ENCODE measurements at places on chromosomes 12 and 14.

DNA sequence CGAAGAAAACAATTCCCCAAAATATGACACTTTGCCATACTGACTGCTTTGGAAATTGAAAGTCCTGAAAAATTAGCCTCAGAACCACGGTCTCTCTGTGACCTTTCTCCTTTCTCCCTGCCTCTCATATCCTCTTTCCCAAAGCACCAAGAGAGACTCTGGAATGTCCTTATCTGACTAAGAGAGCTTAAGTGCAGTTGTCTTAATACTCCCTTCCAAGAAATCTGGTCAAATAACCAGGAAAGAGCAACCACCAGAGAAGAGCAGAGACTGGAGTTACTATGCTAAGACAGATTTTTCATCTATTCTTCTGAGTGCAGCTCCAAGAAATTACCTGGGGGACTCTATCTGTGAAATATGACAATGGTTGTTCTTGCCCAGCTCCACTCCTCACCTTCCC, 10.5 kb upstream of the BTG1 start:
- no peak for DNase-seq

DNA sequence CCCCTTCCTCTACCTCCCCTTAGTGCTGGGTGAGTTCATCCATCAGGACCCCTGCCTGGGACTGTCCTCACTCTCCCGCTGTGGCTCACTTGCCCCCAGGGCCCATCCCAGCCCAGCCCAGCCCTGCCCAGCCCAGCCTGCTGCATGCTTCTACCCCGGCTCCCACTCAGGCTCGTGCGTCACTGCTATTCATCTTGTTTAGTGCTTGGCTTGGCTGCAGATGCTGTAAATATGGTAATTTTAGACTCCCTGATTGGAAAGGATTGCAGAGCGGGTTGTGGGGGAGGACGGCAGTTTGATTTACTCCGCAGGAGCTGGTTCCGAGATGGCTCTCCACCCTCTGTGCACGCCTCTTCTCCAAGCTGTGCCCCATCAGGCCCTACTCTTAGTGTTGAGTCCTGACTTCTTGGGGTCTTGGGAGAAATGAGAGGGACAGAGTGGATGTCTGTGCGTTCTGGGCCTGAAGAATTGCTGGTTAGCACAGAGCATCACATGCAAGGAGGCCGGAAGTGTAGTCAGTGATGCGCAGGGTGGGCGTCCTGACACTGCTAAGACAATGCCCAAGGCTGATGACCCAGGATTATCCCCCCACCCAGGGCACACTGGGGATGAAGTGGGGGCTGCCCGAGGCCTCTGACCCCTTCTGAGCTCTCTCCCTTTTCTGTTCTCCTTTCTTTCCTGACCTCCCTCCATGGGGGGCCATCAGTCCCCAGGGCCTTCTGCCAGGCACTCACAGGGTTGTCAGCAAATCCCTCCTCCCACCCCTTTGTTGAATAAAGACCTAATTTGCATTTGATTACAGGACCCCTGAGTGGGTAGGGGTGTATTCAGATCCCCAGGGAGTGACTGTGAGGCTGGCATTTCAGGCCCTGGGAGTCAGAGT, 244.4 kb downstream of the ZFP36L1 start:
- DNase-seq, result no peak

DNA sequence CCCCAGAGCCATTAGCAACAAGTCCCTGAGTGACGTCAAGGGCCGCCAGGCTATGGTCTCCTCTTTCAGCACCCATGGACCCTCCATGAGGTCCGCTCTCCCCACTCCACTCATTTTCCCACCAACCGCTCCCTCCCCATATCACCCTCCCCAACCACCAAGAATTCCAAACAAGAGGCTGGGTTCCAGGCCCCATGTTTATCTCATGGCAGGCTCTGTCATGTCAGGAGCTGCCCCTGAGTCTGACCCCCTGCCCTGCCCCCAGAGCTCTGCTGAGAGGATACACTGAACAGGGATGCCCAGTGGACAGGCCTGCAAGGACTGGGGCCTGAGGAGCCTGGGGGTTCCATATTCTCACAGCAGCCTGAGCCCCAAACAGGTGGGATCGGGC, 21.6 kb upstream of the SMUG1 start:
- DNase-seq, result no peak

- DNase-seq, result no peak
Measured at GRCh38 chr14:64855721-64856528, 23.8 kb downstream of the SPTB start.

DNA sequence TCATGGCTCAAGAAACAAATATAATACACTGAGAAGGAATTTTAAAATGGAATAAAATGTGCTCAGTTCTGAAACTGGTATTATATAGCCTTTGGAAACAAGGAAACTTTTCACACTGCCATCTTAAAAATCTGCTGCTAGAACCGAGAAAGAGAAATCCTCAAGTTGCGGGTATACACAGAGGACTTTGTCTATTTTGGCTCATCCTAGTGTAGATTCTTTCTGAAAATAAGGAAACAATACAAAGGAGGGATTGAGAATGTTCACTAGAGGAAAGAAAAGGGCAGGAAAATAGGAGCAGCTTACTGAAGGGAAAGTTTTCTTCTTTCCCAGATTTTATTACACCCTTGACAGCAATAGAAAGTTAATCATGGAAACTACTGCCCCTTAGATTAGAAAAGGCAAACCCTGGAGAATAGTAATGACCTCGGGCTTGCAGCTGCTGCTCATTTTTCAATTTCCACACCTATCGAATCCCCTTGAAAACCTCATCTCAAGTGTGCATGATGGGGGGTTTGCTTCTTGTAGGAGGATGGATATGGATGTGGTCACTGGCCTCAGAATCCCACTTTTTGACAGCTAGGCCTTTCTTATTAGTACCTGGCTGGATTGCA, 104.6 kb downstream of the DAAM1 start:
- DNase-seq, result no peak

DNA sequence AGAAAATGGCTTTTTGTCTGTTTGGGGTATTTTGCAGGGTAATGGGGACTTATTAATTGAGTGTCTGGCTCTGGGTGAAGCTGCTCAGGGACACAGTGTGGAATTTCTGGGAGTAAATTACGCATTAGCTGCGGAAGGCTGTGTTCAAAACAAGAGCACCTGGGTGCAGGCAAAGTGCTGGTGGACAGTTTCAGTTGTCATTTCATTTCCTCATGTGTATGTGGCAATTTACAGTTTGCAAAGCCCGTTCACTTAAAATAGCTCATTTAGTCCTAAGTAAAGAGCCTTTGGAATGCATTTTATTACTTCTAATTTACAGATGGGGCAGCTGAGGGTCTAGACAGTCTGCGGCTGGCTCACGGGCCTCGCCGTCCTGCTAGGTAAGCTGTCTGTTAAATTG, 546.8 kb downstream of the BCL11B start:
- no peak for DNase-seq
